Neural crest cell (in vitro differentiated cells): ENCODE measurements at places on chromosomes 2 and 18.
A peak's percentile ranks its signal among the peaks of the same experiment; 100 is the strongest.

DNA sequence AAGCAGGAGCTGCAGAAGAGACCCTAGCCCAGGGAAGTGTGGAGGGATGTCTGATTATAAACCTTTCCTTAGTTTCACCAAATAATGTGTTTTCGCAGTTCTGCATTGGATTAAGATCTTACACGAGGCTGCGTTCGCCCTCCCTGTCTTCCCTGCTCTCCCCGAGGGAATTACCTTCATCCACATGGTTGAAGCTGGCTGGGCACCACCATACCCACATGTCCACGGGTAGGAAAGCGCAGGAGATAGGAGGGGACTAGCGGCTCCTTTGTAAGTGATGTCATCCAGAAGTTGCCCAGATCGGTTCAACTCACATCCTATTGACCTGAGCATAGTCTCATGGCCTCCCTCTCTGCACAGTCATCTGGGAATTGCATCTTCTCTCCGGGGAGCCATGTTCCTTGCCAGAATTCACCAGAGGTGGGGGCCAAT is 1.1 kb downstream of the TTL start:
- peak; percentile 6 for DNase-seq

DNA sequence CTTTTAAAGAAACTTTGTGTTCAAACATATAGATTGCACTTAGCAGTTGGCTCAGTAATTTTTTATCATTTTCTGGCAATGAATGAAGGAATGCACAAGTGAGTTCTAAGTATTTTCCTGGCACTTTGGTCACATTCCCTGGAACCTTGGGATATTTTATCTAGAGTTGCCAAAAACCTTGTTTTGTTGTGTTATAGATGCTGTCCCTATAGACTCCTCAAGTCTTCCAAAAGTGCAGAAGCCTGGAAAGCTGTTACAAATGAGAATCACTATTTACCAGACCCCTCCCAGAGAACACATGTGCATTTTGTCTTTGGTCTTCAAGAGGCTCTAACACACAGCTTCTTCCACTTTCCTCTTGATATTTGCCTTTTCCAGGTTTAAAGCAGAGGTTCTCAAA is 108.3 kb downstream of the RND3 start:
- DNase-seq, result no peak

DNA sequence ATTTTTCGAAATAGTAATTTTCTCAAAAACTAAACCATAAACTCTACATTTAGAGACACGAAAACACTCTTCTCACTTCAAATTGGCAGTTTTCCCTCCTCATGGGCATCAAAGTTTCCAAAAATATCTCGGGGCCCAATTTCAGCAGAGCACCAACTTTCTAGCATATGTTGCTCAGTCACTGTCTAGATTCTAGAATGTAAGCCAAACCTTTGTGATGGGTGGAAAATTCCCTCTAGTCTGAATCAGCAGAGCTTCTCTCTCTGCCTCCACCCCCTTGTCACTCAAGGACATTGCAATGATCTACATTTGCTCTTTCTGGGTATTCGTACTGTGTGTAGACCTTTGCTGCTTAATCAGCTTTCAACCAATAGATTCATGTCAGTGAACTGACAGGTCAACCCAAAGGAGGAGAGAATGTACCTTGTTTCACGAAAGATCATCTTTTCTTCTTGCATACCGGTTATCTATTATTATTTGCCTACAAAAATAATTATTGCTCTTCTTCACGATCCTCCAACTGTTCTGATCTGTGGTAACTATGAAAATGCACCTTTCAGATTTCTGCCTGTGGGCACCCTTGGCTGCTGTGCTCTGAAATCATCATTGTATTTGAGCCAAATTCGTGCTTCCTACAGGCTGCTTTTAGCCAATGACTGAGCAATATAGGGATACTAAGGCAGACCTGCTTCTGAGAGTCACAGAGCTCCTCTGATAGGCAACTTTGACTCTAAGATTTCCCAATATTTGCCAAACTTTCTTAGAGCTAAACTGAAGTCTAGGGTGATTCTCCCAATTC is 38.7 kb upstream of the GLS start:
- DNase-seq, result no peak

DNA sequence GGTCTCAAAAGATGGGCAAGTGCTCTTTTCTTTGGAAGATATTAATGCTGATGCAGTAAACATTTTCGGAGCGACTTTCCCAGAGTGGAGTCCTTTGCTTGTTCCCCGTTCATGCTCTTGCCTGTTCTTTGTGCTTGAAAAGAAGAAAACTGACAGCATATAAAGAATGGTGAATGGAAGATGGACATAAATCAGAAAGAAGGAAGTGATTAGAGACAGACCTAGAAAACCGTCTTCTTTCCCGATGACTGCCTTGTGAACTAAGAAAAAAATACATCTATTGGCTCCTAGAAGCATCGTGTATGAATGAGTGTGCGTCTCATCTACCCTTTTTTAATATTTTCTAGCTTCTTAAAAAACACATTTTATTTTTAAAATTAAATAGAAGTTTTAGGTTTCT is 740.1 kb upstream of the FANCL start:
- DNase-seq, result no peak

DNA sequence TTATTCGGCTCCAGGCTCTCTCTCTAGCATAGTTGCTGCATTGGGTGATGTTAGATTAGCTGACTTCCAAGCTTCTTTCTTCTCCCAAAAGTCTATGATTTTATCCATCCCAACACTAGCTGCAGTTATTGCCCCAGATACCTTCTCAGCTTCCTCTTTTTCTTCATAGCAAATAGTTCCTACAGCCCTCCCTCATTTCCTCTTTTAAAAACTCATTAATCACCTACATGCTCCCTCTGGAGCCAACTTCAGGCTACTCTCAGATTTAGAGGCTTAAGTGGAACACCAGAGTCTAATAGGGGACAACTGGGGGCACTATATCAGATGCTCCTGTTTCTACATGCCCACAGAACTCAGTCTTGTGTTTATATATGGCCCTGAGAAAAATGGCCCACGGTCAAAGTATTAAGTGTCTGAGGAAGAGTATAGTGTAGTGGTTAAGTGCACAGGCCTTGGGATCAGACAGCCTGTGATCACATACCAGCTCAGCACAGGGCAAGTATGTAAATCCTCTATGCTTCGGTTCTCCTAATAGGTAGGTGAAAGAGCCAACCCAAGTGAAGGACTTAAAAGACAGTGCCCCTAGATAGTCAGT is 241.9 kb upstream of the SLC14A2 start:
- no peak for DNase-seq

- peak; percentile 55 for DNase-seq
Observed at GRCh38 chr2:160109939-160110673, 47.7 kb upstream of the PLA2R1 start.

DNA sequence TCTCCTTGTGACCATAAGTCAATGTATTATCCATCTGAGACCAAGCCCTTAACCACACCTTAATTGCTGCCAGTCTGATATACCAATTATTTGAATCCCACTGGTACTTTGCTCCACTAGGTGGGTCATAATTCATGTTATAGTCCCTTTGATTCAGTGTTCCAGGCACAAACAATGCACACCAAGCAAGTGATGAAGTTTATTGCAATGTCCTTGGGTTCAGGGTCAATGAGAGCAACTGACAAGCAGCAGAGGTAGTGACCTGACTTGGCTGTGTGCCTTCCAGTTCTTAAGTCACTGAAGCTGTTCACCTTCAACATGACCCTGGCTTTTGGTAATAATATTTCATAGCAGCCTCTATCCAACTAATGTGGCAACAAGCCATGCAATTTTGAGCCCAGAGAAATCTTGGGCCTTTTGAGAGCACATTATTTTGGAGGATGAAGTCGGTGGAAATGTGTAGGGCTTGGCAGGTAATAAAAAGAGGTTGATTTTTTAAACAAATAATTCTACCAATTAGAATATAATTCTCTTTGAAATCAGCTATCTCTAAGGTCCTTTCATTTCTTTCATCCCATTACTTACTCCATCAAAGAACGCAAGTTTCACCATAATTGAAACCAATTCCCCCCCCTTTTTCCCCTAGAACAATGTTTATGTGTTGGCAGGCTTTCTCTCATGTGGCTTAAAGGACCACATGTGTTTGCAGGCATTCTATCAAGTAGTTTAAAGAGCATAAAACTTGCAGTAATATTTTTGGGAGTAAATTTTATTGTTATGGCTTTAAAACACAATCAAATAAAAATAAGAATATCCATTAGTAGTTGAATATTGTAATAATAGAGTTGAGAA is 3.1 kb upstream of the CPO start:
- no peak for DNase-seq

DNA sequence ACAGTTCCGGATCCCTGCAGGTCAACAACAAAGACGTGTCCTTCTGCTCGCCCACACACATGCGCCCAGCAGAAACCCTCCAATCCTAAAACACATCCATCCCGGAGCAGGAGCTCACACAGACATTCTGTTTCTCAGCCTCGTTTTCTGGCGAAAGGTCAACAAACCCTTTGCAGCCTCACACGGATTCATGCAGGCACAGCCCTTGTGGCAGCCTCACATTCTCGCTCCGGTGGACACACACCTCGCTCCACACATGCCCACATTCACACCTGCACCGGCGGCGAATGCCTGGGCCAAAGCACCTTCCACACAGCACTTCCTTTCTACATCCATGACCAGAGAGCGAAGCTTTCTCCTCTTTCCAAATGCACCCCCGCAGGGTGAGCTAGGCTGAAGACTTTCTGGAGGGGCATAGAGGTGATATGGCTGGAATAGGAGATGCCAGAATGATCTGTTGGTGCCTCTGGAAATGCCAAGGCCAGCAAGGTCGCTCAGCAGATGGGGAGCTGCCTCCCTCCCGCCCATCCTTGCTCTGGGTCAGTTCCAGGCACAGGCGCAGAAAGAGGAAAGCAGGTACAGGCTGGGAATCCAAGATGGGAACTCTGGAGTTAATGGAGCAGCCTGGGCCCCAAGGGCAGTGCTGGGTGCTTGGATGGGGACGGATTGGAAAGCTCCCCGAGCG is 88.8 kb downstream of the CELF4 start:
- DNase-seq, result no peak

GRCh38 chr18:35174093-35174731 is 66.6 kb upstream of the ZNF397 start:
- no peak for DNase-seq

GRCh38 chr18:54984908-54985307 is 25.6 kb upstream of the CCDC68 start:
- DNase-seq, result no peak

DNA sequence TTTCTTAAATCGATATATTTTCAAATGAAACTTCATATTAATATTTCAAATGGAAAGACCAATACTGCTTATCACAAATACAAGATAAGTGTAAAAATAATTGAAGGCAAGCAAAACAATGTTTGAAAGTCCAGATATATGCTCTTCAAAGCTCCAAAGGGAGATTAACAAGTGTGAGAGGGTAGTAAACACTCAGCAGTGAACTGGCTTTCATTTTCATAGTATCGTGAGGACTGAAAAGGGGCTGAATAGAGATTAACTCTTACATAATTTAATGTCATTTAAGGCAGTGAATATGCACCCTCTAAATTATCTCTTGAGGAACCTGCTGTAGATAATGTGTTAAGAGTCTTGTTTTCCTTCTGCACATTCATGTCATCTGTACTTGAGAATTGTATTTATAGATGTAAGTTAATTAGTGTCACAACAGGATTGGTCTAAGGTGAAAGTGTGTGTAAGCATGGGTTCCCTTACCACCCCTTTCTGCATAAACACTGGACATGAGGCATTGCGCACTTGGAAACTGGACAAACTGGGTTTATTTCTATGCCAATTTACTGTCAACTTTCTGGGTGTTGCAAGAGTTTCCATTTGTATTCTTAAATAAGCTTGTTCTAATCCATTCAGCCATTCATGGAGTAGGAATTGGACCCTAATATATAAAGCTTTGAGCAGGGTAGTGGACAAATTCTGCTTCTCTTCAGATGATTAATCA is 76.7 kb upstream of the SESTD1 start:
- DNase-seq, result no peak

DNA sequence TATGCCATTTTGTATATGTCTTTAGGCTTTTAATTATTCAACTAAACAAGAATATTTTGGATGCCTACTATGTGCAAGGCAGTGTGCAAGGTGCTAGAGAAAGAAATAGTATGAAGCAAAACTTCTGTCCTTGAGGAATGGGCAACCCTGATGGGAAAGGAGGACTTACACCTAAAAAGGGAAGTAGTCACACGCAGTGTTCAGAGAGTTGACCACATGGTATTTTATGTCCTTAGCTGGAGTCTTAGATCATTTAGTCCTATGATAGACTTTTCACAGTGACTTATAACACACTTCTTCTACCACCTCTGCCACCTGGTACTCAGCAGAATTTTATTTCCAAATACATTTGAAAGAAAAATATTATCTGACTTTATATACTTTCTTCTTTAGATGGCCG is 291.6 kb downstream of the PLCL1 start:
- DNase-seq, result no peak

GRCh38 chr18:10805587-10806118 is 279.8 kb downstream of the NAPG start:
- no peak for DNase-seq

DNA sequence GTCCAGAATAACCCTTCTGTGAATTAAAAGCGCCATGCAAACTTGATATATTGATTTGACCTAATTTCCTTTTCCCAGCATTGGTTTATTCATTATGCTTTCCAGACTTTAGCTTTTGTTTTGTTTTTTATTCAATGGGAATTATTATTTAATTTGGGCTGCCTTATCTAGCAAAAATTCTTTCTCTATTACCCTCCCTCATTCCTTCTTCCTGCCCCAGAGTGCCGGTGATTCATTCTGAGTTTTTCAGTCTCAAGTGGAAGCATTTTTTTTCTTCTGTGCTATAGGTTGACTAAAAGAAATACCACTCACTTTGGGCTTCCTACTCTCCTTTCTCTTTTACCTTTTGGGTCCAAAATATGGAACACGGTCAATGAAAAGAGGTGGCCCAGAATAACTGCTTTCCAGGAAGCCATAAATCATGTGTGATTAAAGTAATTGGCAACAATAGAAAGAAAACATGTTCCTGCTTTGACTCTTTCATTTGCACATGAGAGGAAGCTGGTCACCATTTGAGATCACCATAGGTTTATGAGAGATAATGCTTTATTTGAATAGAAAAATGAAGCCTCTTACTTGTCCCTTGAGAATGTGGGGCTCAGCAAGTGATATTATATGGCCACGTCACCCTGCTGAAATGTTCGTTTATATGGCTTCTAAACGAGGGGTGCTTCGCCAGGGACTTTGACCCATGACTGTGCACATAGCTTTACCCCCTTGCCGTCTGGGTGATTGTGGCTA is 422.8 kb upstream of the ZEB2 start:
- no peak for DNase-seq

DNA sequence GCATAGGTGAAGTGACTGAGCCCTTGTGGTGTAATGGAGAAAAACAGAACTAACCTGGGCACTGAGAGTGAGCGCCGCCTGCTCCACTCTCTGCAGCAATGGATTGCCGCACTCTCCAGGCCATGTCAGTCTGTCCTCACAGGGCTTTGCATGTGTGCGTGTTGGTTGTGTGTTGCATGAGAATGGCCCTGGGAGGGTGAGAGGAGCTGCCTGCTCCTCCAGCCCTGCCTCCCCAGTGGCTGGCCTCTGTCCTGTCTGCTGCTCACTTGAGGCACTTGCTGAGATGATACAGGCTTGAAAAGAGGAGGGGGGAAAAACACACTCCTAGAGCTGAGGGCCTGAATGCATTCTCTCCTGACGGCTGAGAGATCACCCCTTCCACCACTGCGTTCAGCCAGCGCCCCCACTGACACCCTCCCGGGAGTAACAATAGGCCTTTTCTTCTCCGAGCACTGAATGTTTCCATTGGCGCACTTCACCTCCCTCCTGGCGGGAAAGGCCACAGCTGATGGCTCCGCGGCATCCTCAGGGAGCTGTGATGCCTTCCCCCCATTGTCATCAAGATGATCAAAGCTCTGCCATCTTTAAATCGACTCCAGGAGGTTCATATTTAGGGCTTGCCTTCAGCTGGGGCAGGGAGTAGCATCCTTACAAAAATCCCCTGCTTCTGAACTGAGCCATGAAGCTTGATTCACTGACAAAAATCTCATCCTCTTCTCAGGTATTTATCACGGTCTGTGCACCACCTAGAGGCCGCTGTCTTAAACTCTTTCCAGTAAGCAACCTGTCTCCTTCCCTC is 49.9 kb upstream of the DAPL1 start:
- DNase-seq, result peak; percentile 46
